Activated B cell treated with CpG ODN at 0.5 μM for 24 hours (primary cell): ENCODE measurements at places on chromosomes 2 and 18.
A peak's percentile ranks its signal among the peaks of the same experiment; 100 is the strongest.

GRCh38 chr2:240932724-240933047, 26.6 kb downstream of the CROCC2 start:
- H3K4me3 ChIP-seq = no peak overlapping the region
- H3K36me3 ChIP-seq = no peaks in the 10 kb centered on the region
- DNase-seq = no peak
- H3K27ac ChIP-seq = no peak overlapping the region
- H3K4me1 ChIP-seq = no peaks in the 10 kb centered on the region
- H3K27me3 ChIP-seq = peaks cover 6% of the 10 kb centered on the region

GRCh38 chr18:35582899-35583558, 1.5 kb downstream of the GALNT1 start:
- H3K36me3 ChIP-seq = peaks cover 13% of the 10 kb centered on the region
- peak overlapping the region; percentile 72 for H3K27ac ChIP-seq
- DNase-seq = no peak
- H3K4me3 ChIP-seq = peak overlapping the region; percentile 84
- peaks cover 36% of the 10 kb centered on the region for H3K4me1 ChIP-seq
- H3K27me3 ChIP-seq = no peaks in the 10 kb centered on the region

GRCh38 chr2:173395567-173396351, 41.1 kb downstream of the CDCA7 start:
- no peaks in the 10 kb centered on the region for H3K36me3 ChIP-seq
- no peak overlapping the region for H3K27ac ChIP-seq
- no peaks in the 10 kb centered on the region for H3K4me1 ChIP-seq
- peaks cover 25% of the 10 kb centered on the region for H3K27me3 ChIP-seq
- DNase-seq = no peak

DNA sequence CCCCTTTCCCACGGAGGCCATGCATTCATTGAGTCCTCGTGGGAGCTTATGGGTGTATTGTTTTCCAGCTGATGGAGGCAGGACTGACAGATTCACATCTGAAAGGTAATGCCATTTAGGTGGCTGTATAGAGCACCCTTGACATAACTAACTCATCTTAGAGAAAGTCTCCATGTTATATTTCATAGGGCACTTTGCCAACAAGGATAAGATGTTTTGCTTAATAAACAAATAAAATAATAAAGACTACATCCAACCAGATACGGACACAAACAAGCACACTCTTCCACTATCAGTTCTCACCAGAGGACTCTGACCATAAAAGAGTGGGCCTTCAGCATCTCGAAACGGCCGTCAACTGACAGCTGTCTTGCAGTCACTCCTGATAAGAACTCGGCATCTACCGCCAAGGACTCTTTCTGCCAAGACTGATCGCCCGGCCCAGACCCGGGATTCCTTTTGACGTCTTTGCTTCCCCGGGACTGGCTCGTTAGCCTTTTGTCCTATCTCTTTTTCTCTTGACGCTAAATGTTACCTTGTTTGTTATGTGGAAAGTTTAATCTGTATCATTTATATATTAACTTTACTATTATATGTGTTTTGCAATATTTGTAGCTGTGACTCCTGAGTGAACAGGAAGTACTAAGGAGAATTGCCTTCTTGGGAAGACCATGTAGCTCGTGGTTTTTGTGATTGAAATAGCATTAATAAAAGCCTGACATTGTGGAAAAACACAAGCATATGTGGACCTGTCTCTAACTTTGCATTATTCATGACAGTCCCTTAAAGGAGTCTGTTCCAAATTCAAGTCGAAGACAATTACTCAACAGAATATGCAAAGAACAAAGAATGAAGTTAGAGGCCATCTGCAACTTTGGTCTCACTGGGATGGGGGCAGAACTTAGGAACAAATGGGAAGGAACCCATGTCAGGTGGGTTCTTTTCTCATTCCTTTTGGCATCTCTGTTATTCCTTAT, 195.1 kb downstream of the LPIN1 start:
- no peaks in the 10 kb centered on the region for H3K36me3 ChIP-seq
- no peak overlapping the region for H3K4me3 ChIP-seq
- no peaks in the 10 kb centered on the region for H3K27me3 ChIP-seq

DNA sequence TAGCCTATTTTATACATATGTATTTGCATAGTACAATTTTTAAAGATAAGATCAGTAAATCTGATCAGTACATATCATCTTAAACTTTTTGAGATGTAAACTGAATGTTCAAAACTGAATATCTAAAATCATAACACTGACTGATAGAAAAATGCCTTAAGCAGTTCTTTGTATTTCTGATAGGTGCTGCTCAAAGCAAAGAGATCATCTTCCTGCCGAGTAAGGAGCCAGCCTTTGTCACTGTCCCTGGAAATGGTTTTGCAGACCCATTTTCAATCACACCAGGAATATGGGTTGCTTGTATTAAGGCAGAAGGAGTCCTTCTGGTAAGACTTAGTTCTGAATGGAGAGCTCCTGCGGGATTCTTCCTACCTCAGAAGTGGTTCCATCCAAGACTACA, 135.0 kb downstream of the LAMA3 start:
- DNase-seq = no peak
- H3K27ac ChIP-seq = no peak overlapping the region
- H3K4me3 ChIP-seq = no peak overlapping the region
- H3K27me3 ChIP-seq = peaks cover 6% of the 10 kb centered on the region
- no peaks in the 10 kb centered on the region for H3K36me3 ChIP-seq
- no peaks in the 10 kb centered on the region for H3K4me1 ChIP-seq

- no peaks in the 10 kb centered on the region for H3K27me3 ChIP-seq
- no peak overlapping the region for H3K27ac ChIP-seq
- no peak for DNase-seq
These were observed 26.8 kb downstream of the TUBB6 start for GRCh38 chr18:12334863-12335262.

DNA sequence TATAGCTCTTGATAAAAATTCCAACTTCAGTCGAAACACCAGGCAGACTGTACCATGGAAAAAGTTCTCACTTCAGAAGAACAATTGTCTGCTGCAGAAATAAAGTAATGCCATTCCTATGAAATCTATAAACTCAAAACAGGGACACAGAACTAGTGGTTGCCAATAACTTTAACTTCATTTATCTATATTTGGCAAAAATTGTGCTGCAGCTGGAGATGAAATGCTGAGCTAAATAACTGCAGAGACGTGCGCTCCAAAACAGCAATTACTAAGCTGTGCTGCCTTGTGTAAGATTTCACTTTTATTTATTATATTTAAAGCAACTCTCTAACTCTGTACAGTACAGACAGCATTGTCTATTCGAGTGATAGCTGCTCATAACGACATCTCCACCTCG, 540.1 kb upstream of the ID2 start:
- H3K27ac ChIP-seq = no peak overlapping the region
- H3K36me3 ChIP-seq = no peaks in the 10 kb centered on the region
- no peak overlapping the region for H3K4me3 ChIP-seq

GRCh38 chr18:641224-641623, 16.2 kb upstream of the TYMS start:
- H3K27ac ChIP-seq = no peak overlapping the region
- no peak for DNase-seq
- H3K4me1 ChIP-seq = no peaks in the 10 kb centered on the region

- no peaks in the 10 kb centered on the region for H3K36me3 ChIP-seq
- H3K27me3 ChIP-seq = peaks cover 3% of the 10 kb centered on the region
- no peak overlapping the region for H3K27ac ChIP-seq
These were observed 46.8 kb upstream of the GPC1 start for GRCh38 chr2:240388471-240389301.

DNA sequence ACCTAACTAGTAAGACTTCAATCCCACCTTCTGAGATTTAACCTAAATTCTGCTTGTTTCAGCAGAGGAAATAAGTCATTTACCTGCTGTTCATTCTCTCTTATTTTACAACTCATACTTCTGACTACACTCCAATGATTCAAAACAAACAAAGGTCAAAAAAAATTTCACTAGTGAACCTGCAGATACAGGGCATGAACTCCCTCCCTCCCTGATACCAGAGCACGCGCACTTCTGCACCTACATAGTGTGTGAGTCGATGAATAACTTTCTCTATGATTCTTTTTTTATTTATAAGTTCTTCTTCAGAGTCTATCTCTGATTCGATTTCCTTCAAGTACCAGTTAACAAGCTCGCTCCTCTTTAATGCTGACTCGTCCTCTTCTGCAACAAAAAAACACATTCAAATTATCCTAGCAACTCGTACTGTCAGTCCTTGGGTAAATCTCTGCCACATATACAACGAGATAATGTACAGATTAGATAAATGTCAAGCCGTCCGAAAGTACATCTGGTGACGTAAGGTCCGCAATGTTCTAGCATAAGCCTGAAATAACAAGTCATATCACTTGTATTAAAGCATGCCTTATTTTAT, 7.4 kb upstream of the LCT start:
- H3K4me1 ChIP-seq = no peaks in the 10 kb centered on the region
- H3K4me3 ChIP-seq = no peak overlapping the region
- no peaks in the 10 kb centered on the region for H3K27me3 ChIP-seq
- H3K36me3 ChIP-seq = peaks cover 66% of the 10 kb centered on the region
- no peak overlapping the region for H3K27ac ChIP-seq

DNA sequence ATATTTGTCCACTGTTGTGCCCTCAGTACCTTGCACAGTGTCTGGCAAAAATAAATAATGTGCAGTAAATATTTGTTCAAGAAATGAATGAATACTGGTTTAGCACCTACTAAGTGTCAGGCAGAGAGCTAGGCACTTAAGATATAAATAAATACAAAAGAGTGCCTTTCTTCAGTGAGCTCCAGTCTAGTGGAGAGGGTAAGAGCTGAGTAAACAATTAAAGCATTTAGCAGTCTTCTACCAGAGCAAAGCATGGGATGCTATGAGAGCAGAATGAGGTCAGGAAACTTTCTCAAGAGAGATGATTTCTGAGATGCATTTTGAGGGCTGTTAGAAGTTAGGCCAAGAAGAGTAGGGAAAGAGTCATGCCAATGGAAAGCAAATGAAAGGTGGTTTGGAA, 314.7 kb downstream of the DSC3 start:
- no peaks in the 10 kb centered on the region for H3K4me1 ChIP-seq
- H3K36me3 ChIP-seq = no peaks in the 10 kb centered on the region
- H3K27me3 ChIP-seq = no peaks in the 10 kb centered on the region

DNA sequence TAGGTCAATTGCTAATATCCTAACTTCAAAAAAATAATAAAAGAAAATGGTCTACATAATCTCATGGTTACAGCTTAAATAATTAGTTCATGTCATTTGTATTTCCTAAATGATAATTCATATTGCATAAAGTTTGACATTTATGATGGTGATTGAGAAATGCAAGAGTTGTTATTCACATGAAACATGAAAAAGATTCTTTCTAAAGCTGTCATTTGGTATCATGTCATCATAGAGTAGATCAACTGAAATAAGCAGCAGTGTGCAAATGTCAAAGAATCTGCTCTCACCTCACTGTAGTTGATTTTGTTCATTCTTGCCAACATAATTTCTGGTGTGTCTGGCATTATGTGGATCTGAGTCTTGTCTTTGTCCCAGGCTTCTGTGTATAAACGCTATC, 95.3 kb downstream of the NEB start:
- no peaks in the 10 kb centered on the region for H3K27me3 ChIP-seq
- peaks cover under 1% of the 10 kb centered on the region for H3K36me3 ChIP-seq
- peak overlapping the region; percentile 84 for H3K27ac ChIP-seq
- DNase-seq = no peak
